Adipose tissue (tissue), 3 donors: ENCODE measurements at places on chromosomes 2 and 18. TPM values are rescaled to one million over a fixed set of nuclear protein-coding genes. Genes with fewer than 3 reads are reported as not detected.

The GULP1 gene
- 17.9 TPM for polyA plus RNA-seq

The USP40 gene
- polyA plus RNA-seq, result 26.4 TPM

The ACMSD gene
- not detected for polyA plus RNA-seq

The TRIM43 gene
- not detected for polyA plus RNA-seq

The FBXO41 gene
- 0.45 TPM for polyA plus RNA-seq

The CNGA3 gene
- 0.01 TPM for polyA plus RNA-seq

The CPO gene
- 1.1 TPM for polyA plus RNA-seq

The LINC00305 gene
- not detected for polyA plus RNA-seq

The TPGS2 gene
- polyA plus RNA-seq, result 25.1 TPM

The SLC4A3 gene
- 10.7 TPM for polyA plus RNA-seq

The THSD7B gene
- polyA plus RNA-seq, result 0.17 TPM

The GPR75 gene
- polyA plus RNA-seq, result 1.7 TPM

The SMAD4 gene
- 15.8 TPM for polyA plus RNA-seq

The ATP6V1C2 gene
- polyA plus RNA-seq, result 0.82 TPM

The OTOS gene
- not detected for polyA plus RNA-seq

The CCDC85A gene
- 6.2 TPM for polyA plus RNA-seq

The TCF23 gene
- polyA plus RNA-seq, result 0.01 TPM

The ARHGAP25 gene
- polyA plus RNA-seq, result 7.2 TPM

The NRP2 gene
- polyA plus RNA-seq, result 20.4 TPM

The C2orf15 gene
- polyA plus RNA-seq, result not detected

The RIT2 gene
- not detected for polyA plus RNA-seq

The FNDC4 gene
- polyA plus RNA-seq, result 53.5 TPM

The SERPINB11 gene
- polyA plus RNA-seq, result not detected

The CABYR gene
- 0.90 TPM for polyA plus RNA-seq

The VRK2 gene
- 10.2 TPM for polyA plus RNA-seq

The RAD51AP2 gene
- polyA plus RNA-seq, result not detected

The ZSWIM2 gene
- polyA plus RNA-seq, result 0.34 TPM

The ST6GAL2 gene
- 0.11 TPM for polyA plus RNA-seq

The NAPG gene
- 6.7 TPM for polyA plus RNA-seq

The FAM228A gene
- polyA plus RNA-seq, result 5.6 TPM

The M1AP gene
- 0.70 TPM for polyA plus RNA-seq

The SCN7A gene
- 2.5 TPM for polyA plus RNA-seq

The XIRP2 gene
- 0.38 TPM for polyA plus RNA-seq
